ENCODE measurements at places on chromosomes 2 and 18.

DNA sequence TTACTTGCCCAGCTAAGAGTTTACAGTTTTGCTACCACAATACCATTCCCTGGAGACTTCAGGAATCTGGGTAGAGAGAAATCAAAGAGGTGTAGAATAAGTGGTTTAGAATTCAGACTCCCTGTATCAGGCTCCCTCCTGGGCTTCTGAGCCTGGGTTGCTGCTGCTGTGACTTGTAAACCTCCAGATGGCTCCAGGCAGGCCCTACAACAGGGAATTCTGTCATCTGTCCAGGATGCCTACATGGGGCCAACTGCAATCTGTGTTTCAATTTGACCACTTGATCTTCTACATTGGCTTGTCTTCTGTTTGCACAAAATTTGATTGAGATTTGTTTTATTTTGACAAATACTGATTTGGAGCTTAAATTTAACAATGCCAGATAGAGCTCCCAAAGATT, 183.9 kb downstream of the RAD51AP2 start:
- DNase-seq: no peak

DNA sequence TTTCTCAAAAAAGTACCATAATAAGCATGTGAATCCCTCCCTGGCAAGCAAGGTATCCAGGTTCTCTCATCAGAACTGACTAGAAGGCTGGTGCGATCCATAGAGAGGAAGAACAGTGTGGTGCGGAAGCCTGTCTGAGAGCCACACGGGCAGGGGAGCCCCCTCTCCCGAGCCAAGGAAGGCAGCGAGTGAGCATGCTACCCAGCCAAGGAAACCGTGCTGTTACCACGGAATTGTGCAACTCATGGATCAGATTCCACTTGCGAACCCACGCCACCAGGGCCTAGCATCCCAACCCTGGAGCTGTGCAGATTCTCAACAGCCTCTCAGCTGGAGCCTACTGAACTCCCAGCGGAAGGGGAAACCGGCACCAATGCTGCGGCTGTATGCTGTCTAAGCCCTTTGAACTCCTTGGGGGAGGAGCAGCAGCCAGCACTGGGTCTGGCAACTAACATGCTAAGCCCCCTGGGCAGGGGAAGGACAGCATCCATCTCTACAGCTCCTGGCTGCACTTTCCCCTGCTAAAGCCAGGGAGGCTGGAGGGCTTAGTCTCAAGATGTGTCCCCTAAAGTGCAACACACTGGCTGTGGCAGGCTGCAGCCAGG, 823.1 kb downstream of the EPHA4 start:
- DNase-seq: no peak

GRCh38 chr18:21439431-21439846, 161.1 kb downstream of the ESCO1 start:
- DNase-seq: no peak

- no peak for DNase-seq
Observed at GRCh38 chr18:8800445-8800844, 95.1 kb downstream of the MTCL1 start.

GRCh38 chr2:75560768-75561565, at the start of gene EVA1A:
EVA1A (minus strand) TSS chr2:75560939; CDS start chr2:75518140, 42,799 bp downstream.
- no peak for DNase-seq

GRCh38 chr18:31983976-31984375, 34.6 kb upstream of the RNF125 start:
- no peak for DNase-seq
